Activated CD4-positive, alpha-beta T cell treated with anti-CD3 and anti-CD28 coated beads, Interleukin-2, amount 50 U/mL, for 4 hours (primary cell): ENCODE measurements at places on chromosomes 12 and 14.

- no peak for DNase-seq
Measured at GRCh38 chr12:39032034-39032433, 126.6 kb upstream of the CPNE8 start.

- no peak for DNase-seq
Measured at GRCh38 chr12:42284157-42284556, 41.7 kb downstream of the ZCRB1 start.

- no peak for DNase-seq
Measured at GRCh38 chr12:62658910-62659309, 192.3 kb downstream of the MON2 start.

DNA sequence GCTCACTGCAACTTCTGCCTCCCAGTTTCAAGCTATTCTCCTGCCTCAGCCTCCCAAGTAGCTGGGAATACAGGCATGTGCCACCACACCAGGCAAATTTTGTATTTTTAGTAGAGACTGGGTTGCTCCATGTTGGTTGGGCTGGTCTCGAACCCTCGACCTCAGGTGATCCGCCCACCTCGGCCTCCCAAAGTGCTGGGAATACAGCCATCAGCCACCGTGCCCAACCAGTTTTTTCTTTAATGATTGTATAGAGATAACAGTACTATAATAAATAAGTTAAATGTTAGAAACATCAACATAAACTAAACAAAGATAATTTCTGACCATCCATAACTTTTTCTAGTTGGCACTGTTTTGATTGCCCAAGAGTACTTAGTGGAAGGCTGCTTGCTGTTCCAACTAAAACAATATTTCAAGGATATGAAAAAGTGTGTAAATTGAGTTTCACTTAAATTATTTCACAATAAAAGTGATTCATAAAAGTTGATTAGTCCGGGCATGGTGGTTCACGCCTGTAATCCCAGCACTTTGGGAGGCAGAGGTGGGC is 5.6 kb downstream of the GON7 start:
- DNase-seq, result no peak

GRCh38 chr12:131909081-131909751 is 14.8 kb downstream of the ULK1 start:
- DNase-seq, result no peak

GRCh38 chr12:13980538-13981295 is 685 bp downstream of the GRIN2B start:
- no peak for DNase-seq

- DNase-seq, result no peak
Measured at GRCh38 chr12:123944696-123945095, 27.9 kb downstream of the CCDC92 start.

DNA sequence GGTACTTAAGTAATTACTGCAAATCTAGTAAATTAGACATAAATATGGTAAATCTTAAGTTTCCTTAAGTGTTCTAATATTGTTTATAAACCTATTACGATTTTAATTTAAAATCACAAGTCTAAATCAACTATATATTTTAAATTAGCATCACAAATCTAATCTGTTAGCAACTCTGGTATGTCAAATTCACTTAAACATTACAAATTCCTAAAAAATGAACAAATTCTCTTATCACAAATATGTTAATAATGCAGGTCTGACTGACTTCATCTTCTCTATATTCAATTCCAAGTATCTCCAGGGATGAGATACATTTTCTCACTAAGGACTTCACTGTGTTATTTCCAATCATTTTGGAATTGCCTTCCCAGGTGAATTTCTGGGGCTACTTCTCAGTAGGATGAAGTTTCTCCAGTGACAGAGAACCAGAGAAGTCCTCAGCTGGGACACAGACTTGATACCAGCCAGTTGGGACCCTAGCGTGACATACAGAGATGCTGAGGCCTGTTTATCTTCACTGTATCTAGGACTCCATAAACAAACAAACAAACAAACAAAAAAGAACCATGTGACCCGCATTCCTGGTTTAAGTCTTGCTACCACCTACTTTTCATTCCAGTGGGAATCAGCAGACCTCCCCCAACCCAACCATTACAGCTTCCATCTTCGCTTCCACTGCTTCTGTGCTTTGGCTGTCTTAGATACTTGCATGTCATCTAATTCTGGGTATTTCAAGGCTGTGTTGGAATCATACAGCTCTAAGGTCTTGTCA is 21.8 kb downstream of the CFAP251 start:
- no peak for DNase-seq

- no peak for DNase-seq
Measured at GRCh38 chr12:121214855-121215745, 5.2 kb downstream of the P2RX4 start.

DNA sequence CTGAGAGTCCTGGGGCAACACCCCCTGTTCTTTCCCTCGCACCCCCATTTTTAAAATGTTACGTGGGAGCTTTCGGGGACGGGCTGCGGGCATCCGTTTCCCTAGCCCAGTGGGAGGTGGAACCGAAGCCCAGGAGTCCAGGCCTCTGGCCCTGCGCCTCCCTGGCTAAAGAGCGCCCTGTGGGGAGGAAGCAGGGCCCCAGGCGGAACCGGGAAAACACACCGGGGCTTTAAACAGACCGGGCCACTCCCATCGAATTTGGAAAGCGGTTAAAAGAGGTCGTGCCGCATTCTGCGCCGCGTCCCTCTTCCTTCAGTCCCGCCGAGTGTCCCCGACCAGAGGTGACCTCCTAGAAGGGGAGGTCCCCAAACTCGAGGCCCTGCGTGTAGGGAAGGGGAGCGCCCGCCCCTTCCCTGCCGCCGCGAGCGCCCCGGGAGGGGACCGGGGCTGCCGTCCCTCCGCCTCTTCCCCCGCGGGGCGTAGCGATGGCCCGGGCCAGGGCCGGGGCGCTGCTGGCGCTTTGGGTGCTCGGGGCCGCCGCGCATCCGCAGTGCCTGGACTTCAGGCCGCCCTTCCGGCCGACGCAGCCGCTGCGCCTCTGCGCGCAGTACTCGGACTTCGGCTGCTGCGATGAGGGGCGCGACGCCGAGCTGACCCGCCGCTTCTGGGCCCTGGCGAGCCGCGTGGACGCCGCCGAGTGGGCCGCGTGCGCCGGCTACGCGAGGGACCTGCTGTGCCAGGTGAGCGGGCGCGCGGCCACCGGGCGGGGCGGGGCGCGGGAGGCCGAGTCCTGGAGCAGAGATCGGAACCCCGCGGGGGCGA is at the start of gene HHIPL1:
Gene HHIPL1, plus strand, starts transcription at position 407 of the 822 bp plus-strand sequence. Its CDS starts 79 bp downstream, at position 486.
- DNase-seq, result no peak

- no peak for DNase-seq
Measured at GRCh38 chr14:39264057-39264456, 30.3 kb downstream of the MIA2 start.

DNA sequence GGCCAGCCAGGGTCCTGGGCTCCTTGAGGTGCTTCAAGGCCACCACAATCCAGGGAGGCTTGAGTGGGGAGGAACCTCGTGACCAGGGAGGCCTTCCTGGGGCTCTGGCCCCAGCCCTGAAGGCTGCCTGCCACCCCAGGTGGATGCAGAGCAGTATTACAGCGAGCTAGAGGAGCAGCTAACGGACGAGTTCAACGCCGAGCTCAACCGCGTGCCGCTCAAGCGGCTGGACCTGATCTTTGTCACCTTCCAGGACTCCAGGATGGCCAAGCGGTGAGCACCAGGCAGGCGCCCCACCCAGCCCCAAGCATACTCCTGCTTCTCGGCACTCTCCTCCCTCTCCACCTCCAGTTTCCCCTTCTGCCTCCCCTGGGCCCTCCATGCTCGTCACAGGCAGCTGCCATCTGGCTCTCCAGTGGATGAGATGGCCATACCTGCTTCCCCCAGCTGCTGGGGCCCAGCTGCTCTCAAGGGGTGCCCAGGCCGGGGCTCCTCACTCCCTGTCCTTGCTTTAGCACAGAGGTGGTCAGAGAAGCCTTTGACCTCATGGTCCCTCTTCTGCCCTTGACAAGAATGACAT is 30.6 kb downstream of the NGB start:
- no peak for DNase-seq

- no peak for DNase-seq
Measured at GRCh38 chr12:106672314-106673025, 89.7 kb downstream of the RFX4 start.

DNA sequence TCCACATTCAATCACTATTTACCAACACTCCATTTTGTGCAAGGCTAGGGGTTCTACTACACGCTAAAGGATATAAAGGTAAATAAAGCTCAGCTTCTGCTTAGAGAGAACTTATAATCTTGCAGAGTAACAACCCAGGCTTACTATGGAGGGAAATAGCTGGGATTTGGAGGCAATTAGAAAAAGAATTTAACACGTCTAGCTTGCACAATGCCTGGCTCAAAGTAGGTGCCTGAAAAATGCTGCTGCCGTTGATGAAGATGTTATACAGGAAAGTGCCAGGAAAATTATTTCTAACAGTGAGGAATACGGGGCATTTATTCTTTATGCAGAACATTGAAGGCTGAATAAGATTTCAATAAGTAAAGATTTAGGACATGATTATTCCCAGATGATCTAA is 214.2 kb downstream of the KITLG start:
- DNase-seq, result no peak

DNA sequence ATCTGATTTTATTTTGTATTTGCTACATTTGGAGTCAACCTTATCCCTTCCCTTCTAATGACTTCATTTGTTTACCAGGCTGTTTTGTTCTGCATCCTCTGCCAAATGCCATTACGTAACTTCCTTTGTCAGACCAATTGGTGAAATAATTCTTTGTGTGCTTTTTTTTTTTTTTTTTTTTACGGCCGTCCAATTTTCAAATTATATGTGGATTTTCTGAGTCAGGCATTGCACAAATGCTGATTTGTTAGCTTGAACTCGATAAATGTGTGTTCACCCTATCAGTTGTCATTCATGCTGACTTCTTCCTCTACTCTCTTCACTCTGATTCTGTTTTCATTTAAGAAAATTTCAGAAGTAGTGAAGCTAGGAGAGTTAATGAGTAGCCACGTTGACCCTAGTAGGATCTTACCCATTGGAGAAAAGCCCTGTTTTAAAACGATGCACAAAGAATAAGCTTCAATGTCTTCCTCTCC is 386.2 kb downstream of the DIO2 start:
- DNase-seq, result no peak

DNA sequence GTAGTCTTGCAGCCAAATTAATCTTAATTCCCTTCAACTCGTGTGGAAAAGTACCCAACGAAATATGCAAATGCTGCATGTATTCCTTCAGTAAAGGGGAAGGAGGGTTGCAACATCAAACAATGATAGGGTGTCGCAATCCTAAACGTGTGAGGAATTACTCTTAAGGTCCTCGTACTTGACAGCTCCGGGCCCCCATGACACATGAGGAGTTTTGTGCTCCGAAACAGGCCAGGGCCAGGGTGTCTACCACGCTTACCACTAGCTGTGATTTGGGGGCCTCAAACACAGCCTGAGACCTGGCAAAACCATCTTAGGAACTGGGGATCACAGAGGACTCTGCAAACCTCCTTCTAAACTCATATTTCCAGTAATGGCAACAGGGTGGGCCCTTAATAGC is 20.4 kb downstream of the FOS start:
- no peak for DNase-seq

DNA sequence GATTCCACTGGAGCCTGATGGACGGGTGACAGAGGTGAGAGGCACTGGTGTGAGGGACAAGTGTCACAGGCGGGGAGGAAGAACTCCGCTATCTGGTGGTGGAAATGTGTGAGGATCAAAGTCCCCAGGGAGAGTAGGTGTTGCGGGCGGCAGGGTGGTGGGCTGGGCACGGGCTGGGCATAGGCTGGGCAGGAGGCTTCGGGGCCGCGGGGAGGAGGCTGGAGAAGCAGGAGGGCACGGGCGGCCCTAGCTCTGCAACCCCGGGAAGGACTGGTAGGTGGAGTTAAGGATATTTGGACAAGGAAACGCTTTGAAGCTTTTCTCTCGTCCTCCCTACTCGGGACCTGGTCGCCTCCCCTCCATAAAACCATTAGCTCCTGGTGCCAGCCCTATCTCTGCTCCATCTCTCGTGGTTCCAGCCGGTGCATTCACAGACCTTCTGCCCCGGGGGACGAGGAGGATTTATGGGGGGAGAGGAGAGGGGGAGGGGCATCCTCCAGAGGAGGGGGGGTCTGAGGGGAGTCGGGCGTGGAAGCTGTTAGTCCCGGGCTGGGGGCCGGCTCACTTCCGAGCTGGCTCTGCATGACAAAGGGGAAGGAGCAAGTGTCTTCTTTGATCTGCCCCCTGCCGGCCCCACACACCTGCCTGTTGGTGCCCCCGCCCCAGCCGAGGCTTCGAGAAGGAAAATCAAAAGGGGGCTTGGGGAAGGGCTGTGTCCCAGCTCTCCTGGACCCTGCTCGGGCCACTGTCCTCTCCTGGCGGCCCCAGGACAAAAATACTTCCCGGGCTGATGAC is 504 bp downstream of the WNT5B start:
- no peak for DNase-seq

DNA sequence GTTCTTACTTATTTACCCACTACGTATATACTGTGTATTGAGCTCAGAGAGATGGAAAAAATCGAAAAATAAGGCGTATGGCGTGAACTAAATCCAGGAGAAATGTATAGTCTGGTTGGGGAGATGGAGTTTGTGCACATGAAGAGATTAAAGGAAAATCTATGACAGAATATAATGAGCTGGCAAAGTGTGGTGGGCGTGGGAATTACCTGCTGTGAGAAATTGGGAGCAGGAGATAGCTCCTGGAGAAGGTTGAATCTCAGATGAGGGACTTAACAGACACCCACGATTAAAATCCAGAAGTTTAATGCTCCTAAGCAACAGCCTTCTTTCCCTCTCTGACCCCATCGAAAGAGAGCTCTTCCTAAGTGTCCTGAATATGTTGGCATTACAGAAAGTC is 224.2 kb upstream of the FKBP4 start:
- no peak for DNase-seq

DNA sequence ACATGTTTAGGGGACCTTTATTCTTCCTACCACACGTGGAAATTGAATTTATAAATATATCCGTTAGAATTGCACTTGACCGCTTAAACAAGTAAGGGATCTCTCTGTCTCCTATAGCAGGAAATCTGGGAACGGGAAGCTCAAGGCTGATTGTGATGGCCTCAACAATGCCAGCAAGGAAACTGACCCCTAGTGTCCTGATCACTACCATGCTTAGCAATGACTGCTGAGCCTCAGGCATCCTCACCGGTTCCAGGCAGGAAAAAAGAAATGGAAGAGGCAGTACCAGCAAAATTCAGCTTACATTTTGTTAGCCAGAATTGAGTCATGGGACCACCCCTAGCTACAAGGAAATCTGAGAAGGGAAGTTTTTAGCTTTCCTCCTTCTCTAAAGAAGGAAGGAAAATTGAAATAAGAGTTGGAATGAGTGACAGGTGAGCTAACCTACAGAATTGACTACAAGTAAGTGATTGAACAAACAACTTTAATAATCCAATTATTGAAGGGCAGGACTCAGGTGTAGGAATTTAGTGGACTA is 43.9 kb upstream of the AMN1 start:
- DNase-seq, result no peak

- no peak for DNase-seq
Measured at GRCh38 chr14:69719501-69719951, 47.4 kb upstream of the SRSF5 start.
